ENCODE measurements at places on chromosomes 16 and 17.

- DNase-seq: no peak
Measured at GRCh38 chr17:80474231-80474960, 2.0 kb downstream of the NPTX1 start.

DNA sequence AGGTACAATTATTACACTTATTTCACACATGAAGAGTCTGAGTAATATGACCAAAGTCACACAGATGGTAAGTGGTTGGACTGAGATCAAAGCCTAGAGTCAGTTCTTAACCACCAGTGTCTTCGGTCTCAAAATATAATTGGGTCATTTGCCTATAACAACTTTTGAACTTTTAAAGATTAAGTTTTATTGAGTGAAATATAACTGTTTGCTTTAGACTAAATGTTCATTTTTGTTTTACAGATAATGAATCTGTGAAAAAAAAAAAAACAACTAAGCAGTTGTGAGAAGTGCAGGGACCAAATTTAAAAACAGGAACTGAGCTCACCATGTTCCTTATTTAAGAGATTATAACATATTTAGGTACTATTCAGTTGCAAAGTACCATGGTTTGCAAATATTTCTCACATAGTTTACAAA lies 150.1 kb downstream of the ITFG1 start:
- no peak for DNase-seq

GRCh38 chr16:88719267-88719932 lies 13.1 kb downstream of the CTU2 start:
- no peak for DNase-seq

DNA sequence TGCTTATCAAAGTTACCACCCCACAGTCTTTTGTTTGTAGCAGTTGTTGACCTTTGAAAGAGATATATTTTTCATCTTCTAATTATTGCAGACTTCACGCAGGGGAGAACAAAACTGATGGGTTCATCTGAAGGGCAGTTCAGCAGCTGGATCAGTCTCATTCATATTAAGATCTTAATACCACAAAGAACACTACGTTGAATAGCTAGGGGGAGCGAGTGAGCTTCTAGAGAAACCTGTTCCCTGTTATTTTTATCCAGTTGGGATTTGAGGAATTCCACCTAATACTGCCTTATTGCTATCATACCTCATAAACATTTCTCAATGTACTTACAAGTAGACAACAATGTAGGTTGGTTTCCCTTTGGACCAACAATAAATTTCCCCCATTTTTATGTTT lies 306.1 kb upstream of the KIF2B start:
- no peak for DNase-seq

DNA sequence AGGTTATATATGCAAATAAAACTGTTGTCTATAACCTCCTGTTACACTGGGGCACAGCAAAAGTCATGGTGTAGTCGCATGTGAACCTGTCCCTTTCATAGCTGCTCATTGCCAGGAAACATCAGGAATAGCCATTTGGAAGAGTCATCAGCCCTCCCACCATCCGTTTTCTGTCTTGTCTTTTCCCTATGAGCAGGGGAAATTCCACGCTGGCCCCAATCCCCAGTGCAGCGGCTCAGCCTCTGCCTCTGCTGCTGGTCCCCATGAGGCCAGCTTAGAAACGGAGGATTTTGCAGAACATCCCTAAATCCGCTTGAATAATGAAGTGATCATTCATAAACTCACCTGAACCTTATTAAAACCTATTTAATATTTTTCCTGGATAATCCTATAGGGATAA lies 10.5 kb downstream of the MAPT start:
- no peak for DNase-seq

- DNase-seq: no peak
Measured at GRCh38 chr17:18344021-18344420, 19.3 kb downstream of the SHMT1 start.

DNA sequence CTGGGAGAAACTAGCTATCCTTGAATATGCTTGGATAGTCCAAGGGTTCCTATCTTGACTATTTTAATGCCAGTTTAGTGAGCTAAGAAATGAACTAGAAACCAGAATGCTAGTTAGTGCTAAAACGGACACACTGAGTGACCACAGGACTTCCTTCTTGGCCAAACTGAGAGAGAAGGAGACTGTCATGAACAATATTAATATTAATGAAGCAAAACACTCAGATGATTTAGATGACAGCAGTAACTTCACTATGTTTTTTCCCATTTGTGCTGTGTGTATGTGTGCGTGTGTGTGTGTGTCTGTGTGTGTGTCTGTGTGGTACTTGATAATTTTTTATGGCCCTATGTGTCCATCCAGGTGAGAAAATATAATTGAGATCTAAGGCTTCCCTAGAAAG lies 2.2 kb upstream of the ATXN1L start:
- no peak for DNase-seq

GRCh38 chr17:50519141-50519834 lies 11.0 kb downstream of the MYCBPAP start:
- DNase-seq: no peak

DNA sequence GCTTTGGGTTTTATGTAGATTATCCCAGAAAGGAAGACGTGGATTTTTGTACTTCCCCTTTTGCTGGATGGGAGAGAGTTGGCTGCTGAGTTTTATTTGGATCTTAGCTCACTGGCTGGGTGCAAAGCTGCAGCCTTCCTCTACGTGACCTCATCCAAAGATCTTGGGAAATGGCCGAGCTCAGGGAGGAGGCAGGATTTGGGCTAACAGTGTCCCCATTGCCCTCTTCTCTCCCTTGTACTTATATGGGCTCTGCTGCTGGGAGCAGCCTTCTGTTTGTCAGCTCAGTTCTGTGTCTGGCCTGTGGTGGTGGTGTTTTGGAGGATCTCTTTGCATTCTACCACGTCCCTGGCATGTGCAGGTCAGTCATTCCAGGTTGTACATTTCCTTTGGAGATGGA lies 2.0 kb downstream of the AOC3 start:
- no peak for DNase-seq

GRCh38 chr16:30867747-30868146 lies 26.1 kb downstream of the BCL7C start:
- no peak for DNase-seq

GRCh38 chr17:51046046-51046445 lies 74.6 kb downstream of the SPAG9 start:
- DNase-seq: no peak

DNA sequence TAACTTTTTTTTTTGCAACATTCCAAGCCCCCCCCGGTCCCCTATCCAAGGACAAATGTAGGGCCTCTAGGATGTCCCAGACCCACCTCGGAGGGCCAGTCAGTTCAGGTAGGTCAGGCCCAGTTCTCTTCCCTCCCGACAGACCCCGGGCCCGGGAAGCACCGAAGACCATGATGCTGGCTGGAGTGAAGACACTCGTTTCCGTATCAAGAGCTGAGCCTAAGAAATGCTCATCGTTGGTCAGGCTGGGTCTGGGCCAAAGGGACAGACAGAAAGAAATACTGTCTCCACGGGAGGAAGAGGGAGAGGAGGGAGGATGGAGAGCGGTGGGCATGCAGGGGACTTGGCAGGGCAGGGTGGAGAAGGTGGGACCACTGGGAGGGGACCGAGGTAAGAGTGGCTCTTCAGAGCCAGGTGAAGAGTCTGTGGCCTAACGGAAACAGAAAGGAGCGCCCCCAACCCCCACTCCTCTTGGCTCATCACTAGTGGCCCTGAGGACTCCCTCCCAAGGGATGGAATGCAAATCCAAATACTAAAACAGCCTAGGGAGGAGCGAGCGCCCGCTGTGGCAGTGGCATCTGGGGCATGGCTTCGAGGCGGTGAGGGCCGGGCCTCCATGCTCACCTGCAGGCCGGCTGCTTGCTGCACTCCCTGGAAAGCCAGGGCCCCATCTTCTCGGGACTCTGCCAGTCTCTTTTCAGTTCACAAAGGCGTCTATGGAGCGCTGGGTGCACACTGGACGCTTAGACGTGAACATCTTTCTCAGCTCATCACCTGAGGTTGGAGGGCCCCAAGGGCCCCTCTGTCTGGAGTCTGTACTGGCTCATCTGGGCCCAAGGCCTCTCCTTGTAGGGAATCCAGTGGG lies 1.7 kb upstream of the ROGDI start:
- DNase-seq: no peak

DNA sequence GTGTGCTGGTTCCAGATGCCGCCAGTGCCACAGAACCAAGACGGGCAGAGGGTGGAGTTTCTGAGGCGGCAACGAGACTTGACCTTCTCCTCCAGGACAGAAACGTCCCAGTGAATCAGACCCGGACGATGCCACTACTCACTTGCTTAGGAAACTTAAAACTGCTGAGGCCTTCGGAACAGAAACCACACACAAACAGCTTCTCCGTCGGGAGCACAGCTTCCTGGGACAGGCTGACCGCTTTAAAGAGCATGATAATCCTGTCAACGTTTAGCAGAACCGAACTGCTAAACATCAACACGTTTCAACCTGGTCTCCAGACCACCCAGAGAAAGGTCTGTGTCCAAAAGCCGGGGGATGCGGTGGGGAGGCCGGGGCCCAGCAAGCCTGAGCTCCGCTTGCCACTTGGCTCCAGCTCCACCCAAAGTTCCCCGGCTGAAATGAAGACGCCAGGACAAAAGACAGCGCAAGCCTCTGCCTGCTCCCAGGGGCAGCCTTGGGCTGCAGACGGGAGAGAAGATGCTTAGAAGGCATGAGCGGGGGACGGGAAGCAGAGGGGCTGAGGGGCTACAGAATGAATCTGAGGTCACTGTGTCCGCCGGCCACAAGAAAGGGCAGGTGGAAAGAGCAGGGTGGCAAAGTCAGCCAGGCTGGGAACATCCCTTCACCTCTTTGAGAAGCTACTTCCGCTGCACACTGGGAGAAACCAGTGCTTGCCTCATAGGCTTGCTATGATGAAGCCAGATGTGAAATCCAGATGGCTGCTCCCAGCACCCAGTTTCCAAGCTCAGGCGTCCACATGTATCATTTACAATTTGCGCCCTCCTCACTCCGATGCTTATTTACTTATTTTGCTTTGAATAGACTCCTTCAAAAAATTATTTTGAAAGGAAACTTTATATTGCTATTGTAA lies 69.0 kb downstream of the MRM3 start:
- no peak for DNase-seq

DNA sequence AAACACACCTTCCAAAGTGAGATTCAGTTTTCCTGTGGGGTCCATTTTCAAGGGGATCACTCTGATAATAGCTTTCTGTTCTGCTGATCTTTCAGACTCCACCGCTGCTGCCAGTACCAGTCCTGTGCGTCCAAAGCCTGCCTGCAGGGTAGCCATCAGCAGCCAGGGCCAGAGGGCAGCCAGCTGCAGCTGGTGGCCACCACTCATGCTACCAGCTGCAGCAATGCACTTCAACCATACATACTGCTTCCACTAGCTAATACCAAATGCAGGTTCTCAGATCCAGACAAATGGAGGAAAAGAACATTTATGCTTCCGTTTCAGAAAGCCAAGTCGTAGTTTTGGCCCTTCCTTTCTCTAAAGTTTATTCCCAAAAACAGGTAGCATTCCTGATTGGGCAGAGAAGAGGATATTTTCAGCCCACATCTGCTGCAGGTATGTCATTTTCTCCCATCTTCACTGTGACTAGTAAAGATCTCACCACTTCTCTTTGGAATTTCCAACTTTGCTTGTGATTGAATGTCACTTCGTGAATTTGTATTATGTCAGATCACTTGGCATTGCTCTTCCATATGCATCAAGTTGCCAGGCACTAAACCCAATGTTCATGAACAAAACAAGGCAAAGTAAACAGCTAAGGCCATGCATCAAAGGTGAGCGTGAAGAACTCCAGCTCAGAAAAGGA lies 1.8 kb downstream of the RNF43 start:
- no peak for DNase-seq

- no peak for DNase-seq
Measured at GRCh38 chr17:17149520-17150447, 56.3 kb downstream of the PLD6 start.

GRCh38 chr17:6450926-6451832 lies 6.9 kb downstream of the PIMREG start:
- DNase-seq: no peak

GRCh38 chr17:3838206-3838605 lies 7.8 kb downstream of the NCBP3 start:
- no peak for DNase-seq

DNA sequence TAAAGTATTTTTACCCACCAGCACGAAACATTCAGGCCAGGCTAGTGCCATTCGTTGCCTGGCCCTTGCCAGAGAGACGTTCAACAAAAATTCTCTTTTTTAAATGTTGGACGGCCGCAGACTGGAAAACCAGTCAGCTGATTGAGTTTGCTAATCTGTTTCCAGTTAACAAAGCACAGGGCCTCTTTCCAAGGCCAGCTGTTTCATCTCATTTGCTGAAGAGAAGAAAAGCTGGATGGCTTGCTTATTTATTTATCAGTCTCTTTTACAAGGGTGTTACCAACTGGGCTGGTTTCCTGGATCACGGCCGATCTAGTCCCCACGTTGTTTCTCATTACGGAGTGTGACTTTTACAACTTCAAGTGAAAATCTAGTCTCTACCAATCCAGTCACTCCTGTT lies 418.7 kb upstream of the DYNLRB2 start:
- no peak for DNase-seq

DNA sequence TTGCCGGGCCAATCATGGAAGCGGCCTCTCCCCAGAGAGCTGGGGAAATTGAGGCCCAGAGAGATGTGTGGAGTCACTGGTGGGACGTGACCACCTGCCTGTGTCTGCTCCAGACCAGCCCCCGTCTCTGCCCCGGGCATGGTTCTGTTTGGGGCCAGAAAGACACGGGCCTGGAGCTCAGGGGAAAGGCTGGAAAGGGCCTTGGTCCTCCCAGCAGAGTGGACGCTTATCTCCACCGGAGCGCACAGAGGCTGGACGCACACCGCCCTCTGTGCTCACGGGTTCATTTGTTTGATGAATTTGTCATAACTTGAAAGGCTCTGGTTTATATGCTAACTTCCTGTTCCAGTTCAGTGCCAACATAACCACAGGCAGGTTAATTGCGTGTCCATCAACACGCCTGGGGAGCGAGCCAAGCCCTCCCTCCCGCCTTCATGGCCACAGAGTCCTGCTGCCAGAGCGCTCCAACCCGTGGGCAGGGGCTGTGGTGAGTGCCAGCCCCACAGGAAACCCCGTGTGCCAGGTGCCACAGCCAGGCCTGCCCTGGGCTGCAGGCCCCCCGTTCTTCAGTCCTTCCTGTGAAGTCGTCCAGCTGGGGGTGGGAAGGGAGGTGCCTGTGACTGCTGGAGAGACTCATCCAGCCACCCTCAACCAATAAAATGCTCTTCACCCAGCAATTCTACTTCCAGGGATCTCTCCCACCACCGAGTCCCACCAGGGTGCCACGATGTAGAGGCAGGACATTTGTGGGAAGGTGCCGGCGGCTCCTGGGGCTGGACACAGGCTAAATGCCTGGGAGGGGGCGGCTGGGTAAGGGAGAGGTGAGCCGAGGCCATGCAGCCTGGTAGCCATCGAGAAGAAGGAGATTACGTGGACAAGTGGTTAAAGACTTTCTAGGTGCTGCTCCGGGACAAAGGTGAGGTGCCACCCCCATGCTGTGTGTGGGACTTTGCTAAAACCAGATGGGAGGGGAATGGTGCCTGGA lies 29.4 kb upstream of the BAHCC1 start:
- DNase-seq: no peak

DNA sequence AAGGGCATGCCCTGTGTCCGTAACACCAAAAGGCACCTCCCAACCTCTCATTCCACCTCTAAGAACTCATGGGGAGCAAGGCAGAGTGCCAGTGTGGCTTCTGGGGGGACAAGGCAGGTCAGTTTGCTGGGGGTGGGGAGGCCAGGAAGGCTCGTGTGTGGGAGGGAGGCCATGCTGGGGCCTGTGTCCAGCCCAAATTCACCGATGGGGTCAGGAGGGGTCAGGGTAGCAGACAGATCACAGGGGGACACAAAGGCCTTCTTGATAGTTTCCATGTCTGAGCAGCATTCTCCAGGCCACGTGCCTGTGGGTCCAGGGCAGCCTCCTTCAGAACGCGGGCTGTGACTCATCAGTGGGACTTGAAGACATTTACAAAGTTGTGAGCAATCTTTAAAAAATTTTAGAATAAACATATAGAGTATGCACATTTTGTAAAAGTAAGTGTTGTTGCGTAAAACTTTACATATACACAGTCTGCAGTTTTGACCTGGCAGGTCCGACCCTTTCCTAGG lies 20.9 kb downstream of the SPACA3 start:
- DNase-seq: no peak
